GM23338 (cell line): ENCODE measurements at places on chromosomes 6 and 20. TPM values are rescaled to one million over a fixed set of nuclear protein-coding genes. Genes with fewer than 3 reads are reported as not detected.

The LPA gene
- not detected in 2 replicates for polyA plus RNA-seq

The HNF4A gene
- polyA plus RNA-seq: not detected in 2 replicates

The HMGCLL1 gene
- 0.19 TPM in 1 of 2 replicates, not detected in the other for polyA plus RNA-seq

The GRM4 gene
- 7.0 and 8.7 TPM in 2 replicates for polyA plus RNA-seq

The PNLDC1 gene
- polyA plus RNA-seq: not detected in 2 replicates

The TAP2 gene
- 3.4 and 4.9 TPM in 2 replicates for polyA plus RNA-seq

The MROH8 gene
- 0.50 and 0.68 TPM in 2 replicates for polyA plus RNA-seq

The PSORS1C2 gene
- polyA plus RNA-seq: 0.47 and 1.3 TPM in 2 replicates

The EYS gene
- polyA plus RNA-seq: 0.35 and 0.52 TPM in 2 replicates

The ATP6V1G2 gene
- 2.2 and 2.7 TPM in 2 replicates for polyA plus RNA-seq

The COL12A1 gene
- polyA plus RNA-seq: 0.39 and 1.2 TPM in 2 replicates

The HLA-DQB1 gene
- polyA plus RNA-seq: 6.5 and 17.3 TPM in 2 replicates

The BMP2 gene
- polyA plus RNA-seq: 0.73 and 0.92 TPM in 2 replicates

The ETV7 gene
- 0.47 and 0.78 TPM in 2 replicates for polyA plus RNA-seq

The HDGFL1 gene
- not detected in 2 replicates for polyA plus RNA-seq

The HLA-DMA gene
- 6.2 and 8.1 TPM in 2 replicates for polyA plus RNA-seq

The BACH2 gene
- 1.3 and 1.6 TPM in 2 replicates for polyA plus RNA-seq

The CLVS2 gene
- polyA plus RNA-seq: 0.08 and 0.14 TPM in 2 replicates

The ATF6B gene
- 25.9 and 26.1 TPM in 2 replicates for polyA plus RNA-seq

The LIN28B gene
- polyA plus RNA-seq: 28.9 and 35.3 TPM in 2 replicates

The SLC35D3 gene
- polyA plus RNA-seq: 1.0 and 1.6 TPM in 2 replicates

The POLR3F gene
- polyA plus RNA-seq: 10.5 and 11.0 TPM in 2 replicates

The OPRM1 gene
- not detected in 2 replicates for polyA plus RNA-seq

The SLC17A3 gene
- not detected in 2 replicates for polyA plus RNA-seq

The RAD21L1 gene
- polyA plus RNA-seq: 0.38 and 0.95 TPM in 2 replicates
